T-helper 9 cell (primary cell): ENCODE measurements at places on chromosomes 5 and 9.
A peak's percentile ranks its signal among the peaks of the same experiment; 100 is the strongest.

DNA sequence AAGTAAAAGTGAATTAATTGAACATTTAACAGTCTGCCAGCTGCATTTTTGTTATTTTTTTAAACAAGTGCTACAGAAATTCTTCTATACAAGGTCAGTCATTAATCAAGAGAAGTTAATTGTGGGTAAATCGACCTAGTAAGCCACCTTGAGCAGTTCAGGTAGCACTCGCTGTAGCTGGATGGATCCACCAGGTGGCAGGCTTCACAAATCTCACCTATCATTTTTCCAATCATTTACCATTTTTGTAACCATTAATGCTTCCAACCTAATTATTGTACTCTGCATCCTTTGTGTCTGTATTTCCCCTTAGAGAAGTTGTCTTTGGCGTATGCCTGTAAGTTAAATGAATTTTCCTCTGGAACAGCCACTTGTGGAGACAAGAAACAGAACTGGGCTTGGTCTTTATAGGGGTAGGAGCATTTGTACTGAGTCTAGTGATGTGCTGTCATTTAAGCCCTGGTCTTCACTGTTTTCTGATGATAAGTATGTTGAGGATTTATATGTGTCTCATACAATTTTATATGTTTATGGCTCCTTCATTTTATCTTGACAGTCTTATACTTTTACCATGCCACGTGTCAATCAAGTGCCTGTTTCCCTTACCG lies 39.5 kb downstream of the CD180 start:
- peak; percentile 48 for DNase-seq

GRCh38 chr9:96413302-96414221 lies 4.6 kb downstream of the ZNF367 start:
- DNase-seq, result no peak

GRCh38 chr5:72141440-72142355 lies 34.4 kb downstream of the MAP1B start:
- no peak for DNase-seq

- no peak for DNase-seq
Measured at GRCh38 chr9:75993434-75993833, 103.0 kb downstream of the PCSK5 start.

DNA sequence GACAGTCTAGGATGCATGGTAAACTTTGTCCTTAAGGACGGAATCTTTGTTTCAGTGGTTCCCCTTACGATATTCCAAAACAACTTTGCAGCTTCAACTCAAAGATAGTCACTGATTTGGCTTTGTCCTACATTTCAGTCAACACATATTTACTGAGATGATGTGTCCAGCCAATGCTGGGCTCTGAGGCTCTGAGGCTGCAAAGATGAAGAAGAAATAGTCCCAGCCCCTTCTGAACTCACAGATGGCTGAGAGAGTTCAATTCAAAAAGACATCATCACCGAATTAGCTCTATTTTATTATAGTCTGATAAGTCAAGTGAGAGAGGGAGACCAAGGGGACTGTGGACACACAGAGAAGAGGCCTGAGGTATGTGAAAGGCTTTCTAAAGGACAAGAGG lies 544.0 kb downstream of the ACTL7B start:
- DNase-seq, result no peak

DNA sequence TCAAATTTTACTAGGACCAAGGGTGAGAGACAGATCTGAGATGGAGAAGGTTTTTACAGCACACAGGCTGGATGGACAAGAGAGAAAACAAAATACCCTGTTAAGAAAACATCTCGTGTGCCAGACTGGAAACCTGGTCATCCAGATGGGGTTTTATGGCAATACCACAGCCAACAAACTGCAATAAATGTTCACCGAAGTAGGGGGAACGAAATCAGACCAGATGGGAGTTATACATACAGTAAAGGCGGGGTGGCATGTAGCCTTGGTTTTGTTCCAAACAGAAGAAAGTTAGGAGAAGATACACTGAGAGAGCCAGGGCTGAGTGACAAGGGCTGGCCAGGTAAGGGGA lies 63.3 kb downstream of the DCP2 start:
- no peak for DNase-seq

DNA sequence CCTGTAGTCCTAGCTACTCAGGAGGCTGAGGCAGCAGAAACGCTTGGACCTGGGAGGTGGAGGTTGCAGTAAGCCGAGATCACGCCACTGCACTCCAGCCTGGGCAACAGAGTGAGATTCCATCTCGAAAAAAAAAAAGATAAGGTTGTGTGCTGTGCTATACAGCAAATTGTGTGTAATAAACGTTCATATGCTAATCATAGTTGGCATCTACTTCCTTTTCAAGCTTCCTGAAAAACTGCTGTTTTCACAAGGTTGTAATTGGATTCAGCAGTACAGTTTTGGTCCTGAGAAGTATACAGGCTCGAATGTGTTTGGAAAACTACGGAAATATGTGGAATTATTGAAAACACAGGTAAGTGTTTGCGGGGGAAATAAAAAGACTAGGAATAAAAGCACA lies 25.5 kb downstream of the OTULINL start:
- DNase-seq, result no peak

GRCh38 chr5:42832060-42832459 lies 20.4 kb upstream of the SELENOP start:
- DNase-seq, result no peak

GRCh38 chr9:36843964-36844363 lies 190.1 kb downstream of the PAX5 start:
- no peak for DNase-seq

GRCh38 chr5:88689668-88690408 lies 193.1 kb downstream of the MEF2C start:
- DNase-seq, result no peak

DNA sequence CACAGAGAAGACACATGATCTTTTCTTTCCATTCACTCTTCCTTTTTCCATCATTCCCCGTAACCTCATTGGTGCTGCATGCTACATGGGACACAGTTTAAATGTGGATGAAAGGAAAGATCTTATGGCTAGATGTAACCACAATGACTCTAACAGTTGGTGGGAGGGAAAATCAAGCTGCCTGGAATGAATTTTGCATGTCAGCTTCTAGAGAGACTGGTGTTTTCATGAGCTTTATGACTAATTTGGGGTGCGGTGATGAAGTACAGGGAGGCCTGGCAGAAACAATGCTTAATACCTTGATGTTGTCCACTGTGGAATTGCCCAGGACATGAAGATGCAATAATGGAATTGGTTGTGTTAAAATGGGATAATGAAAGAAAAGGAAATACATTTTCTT lies 55.9 kb upstream of the MYO10 start:
- no peak for DNase-seq

DNA sequence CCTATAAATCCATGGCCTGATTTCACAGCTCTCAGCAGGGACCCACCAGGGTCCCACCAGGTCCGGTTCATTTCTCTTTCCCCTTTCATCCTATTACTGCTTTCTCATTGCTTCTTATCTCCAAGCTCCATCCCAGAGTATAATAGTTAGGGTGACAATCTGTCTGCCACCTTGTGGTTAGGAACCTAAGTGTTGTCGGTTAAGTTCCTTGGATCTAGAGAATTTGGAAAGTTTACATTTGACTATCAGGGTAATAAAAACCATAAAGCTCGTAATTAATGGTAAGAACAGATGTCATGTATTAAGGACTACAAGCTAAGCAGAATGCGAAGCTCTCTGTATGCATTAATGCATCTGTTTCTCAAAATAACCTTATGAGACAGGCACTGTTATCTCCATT lies 259.1 kb downstream of the SH3GL2 start:
- DNase-seq, result no peak

- DNase-seq, result no peak
Measured at GRCh38 chr9:2875218-2875977, 31.5 kb upstream of the PUM3 start.

- no peak for DNase-seq
Measured at GRCh38 chr5:115265220-115265619, 2.5 kb upstream of the PGGT1B start.

- DNase-seq, result no peak
Measured at GRCh38 chr5:169547508-169547907, 36.1 kb upstream of the SPDL1 start.
